ENCODE measurements at places on chromosomes 5 and 9. TPM values are rescaled to one million over a fixed set of nuclear protein-coding genes. Genes with fewer than 3 reads are reported as not detected.

Gene LCN2
- total RNA-seq: 0.82 TPM

Gene BSPRY
- total RNA-seq: 3.3 TPM

Gene TTC23L
- 0.48 TPM for total RNA-seq

Gene GARIN3
- total RNA-seq: not detected

Gene RABL6
- total RNA-seq: 82.5 TPM

Gene PAX5
- 2.0 TPM for total RNA-seq

Gene F2RL2
- not detected for total RNA-seq

Gene WNT8A
- total RNA-seq: not detected

Gene LIX1
- total RNA-seq: not detected

Gene IFNA2
- not detected for total RNA-seq

Gene C9orf153
- 0.28 TPM for total RNA-seq

Gene HDAC3
- total RNA-seq: 85.7 TPM

Gene RNF20
- 35.5 TPM for total RNA-seq

Gene PCDHGB3
- 0.68 TPM for total RNA-seq

Gene NTNG2
- total RNA-seq: 67.2 TPM

Gene CDH9
- total RNA-seq: not detected

Gene SHISAL2B
- total RNA-seq: not detected

Gene TTC16
- 15.5 TPM for total RNA-seq

Gene DOCK8
- 211 TPM for total RNA-seq

Gene C5orf34
- 1.1 TPM for total RNA-seq

Gene QRFP
- total RNA-seq: not detected

Gene ZFP37
- total RNA-seq: 1.3 TPM

Gene OBP2B
- total RNA-seq: not detected

Gene PPP3R2
- total RNA-seq: not detected

Gene SCGB3A2
- not detected for total RNA-seq

Gene CTNNAL1
- total RNA-seq: 2.7 TPM

Gene CA9
- total RNA-seq: not detected

Gene GPR21
- not detected for total RNA-seq

Gene ZDHHC11B
- total RNA-seq: 0.85 TPM

Gene NPDC1
- total RNA-seq: 3.4 TPM

Gene SPINK6
- not detected for total RNA-seq

Gene CMYA5
- total RNA-seq: 0.71 TPM

Gene SLCO6A1
- total RNA-seq: not detected

Gene ORM2
- total RNA-seq: not detected

Gene TPPP
- total RNA-seq: 0.24 TPM

Gene PPWD1
- total RNA-seq: 91.3 TPM

Gene LCN15
- total RNA-seq: not detected

Gene SMIM33
- not detected for total RNA-seq

Gene SLU7
- 118 TPM for total RNA-seq

Gene TRPM6
- 12.8 TPM for total RNA-seq

Gene OR1Q1
- total RNA-seq: not detected

Gene RPS14
- total RNA-seq: 1,744 TPM

Gene CNTNAP3B
- not detected for total RNA-seq

Gene PCDHB16
- total RNA-seq: not detected

Gene INSL6
- not detected for total RNA-seq

Gene GLRA1
- not detected for total RNA-seq

Gene PCDHGC4
- total RNA-seq: 0.84 TPM

Gene TOR4A
- 19.2 TPM for total RNA-seq

Gene NUTM2G
- total RNA-seq: not detected
